ENCODE measurements at places on chromosomes 6 and 20.

GRCh38 chr6:144397141-144397540 lies 112.0 kb downstream of the UTRN start:
- no peak for DNase-seq

DNA sequence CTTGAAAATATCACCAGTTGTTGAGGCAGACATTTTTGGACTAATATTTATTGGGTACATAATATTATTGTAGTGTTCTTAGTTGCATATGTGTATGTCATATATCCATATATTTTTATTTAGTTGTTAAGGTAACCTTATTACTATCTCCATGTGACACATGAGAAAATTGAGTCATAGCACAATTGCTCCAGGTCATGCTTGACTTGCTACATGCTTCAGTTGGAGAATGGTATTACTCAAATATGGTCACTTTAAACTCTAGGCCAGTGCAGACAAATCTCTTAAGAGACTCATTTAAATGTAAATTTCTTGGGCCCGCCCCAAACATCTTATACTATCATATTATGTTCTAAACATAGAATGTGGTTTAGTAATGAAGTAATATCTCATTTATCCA lies 246.1 kb downstream of the RIMS1 start:
- no peak for DNase-seq

GRCh38 chr6:568954-569523 lies 87.9 kb downstream of the HUS1B start:
- no peak for DNase-seq

DNA sequence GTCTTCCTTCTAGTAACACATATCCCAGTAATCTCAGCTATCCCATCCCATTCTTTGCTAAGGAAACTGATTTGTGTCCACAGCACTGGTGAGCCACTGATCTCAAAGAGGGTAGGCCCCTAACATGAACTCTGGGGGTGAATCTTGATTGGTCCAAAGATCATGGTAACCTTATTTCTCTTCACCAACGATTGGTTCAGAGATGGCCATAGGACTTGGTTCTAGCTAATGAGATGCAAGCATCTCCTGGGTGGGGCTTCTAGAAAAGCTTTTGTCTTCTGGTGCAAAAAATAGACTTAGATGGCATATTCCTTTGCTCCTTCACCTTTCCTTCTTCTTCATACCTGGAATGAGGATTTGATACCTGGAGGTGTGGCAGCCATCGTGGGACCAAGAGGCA lies 43.8 kb upstream of the SIRPA start:
- DNase-seq = no peak

DNA sequence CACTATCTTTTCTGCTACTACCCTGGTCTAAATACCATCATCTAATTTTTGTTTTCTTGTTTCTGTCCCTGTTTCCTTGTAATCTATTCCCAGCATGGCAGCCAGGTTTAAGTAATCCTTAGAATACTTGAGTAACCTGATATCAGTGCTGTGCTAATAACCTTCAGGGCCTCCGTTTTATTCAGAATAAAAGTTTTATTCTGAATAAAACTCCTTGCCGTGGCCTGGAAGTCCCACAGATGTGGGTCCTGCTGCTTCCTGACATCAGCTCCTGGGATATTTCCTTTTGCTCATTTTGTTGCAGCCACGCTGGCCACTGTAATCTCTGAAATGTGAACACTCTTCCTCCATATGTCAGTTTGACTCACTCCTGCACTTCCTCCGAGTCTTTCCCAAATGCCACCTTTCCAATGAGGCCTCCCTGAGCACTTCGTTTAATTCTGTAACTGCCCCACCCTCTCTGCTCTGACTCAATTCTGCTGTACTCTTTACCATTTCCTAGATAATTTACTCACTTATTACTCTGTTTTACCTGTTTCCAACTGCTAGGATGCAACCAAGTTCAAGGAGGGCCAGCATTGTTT lies 114.0 kb upstream of the FOXA2 start:
- DNase-seq = no peak

GRCh38 chr6:168834801-168835200 lies 393.8 kb downstream of the SMOC2 start:
- no peak for DNase-seq

GRCh38 chr20:19205981-19206396 lies 6.5 kb upstream of the SLC24A3 start:
- DNase-seq = peak; percentile 18

DNA sequence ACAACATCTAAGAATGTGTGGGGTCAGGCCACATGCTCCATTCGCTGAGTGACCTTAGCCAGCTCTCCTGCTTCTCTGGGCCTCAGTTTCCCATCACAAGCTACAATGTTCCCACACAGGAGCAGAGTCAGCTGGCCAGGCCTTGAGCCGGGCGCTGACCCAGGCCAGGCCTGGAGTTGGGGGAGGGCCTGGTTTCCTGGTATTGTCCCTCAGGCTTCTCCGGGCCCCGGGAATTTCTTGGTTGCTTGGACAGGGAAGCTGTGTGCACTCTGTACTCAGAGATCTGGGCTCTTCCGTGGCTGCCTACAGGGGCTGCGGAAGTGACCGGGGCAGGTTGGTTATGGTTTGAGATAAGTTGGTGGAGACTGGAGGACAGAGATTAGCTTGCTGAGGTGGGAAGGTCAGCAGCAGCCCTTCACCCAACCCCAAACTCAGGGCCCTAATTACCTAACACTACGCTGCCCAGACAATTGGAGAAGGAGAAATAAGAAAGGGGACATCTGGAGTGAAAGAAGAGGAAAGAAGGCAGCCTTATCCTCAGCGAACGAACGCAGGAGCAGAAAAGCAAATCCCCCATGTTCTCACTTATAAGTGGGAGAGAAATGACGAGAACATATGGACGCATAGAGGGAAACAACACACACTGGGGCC lies 6.2 kb downstream of the TGM2 start:
- DNase-seq = no peak

- DNase-seq = no peak
Observed at GRCh38 chr20:15922556-15922955, 650.7 kb downstream of the KIF16B start.

GRCh38 chr6:165843121-165843520 lies 180.1 kb upstream of the PDE10A start:
- no peak for DNase-seq

DNA sequence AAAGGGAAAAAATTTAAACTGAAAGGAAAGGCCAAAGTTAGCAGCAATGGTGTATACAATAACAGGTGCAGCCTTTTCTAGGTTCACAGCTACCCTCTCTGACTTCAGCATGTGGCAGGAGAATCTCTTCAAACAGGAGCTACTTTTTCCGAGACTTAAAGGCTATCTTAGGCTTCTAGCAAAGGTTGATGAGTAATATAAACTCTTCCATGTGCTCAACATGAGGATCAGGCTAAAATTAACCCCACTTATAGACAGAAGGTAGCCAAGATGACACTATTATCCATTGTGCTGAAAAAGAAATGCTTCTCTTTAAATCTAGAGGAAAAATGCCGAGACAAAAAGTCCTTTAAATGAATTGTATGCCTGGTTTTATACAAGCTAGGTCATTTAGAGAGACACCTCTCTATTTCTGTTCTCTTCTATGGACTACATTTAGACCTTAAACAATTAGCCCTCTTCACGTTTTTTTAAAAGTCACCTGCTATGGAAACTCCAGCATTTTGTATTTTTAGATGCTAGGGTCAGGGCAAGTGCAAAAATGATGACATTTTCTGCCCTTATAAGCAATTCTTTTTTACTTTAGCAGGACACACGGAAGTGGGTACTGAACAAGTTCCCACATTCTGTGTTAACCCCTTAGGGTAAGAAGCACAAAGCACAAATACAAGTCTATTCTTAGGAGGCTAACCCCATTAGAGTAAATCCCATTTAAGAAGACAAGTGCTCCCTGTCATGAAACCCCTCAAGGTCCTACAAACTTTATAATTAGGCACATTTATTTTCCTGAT lies 216.8 kb upstream of the CITED2 start:
- no peak for DNase-seq

GRCh38 chr6:43508481-43509141 lies 1.5 kb downstream of the LRRC73 start:
- no peak for DNase-seq

- no peak for DNase-seq
Observed at GRCh38 chr6:109762769-109763441, 71.8 kb downstream of the FIG4 start.

- DNase-seq = no peak
Observed at GRCh38 chr6:83854001-83854501, 891 bp downstream of the RIPPLY2 start.

DNA sequence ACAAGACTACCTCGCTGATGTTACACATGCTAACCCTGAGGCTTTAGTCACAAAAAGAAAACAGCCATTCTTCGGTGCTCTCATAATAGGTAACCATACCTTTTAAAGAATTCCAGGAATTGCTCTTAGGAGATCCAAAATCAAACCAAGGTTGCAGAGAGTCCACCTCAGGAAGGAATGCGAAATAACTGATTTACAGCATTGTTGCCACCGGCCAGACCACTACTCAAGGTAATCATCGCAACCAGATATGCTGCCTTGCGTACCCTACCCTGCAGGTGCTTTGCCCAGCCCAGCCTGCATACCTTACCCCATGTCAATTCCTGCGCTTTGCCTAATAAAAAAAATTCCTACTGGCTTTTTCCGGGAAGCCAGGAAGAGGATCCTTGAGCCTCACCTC lies 27.0 kb downstream of the NUP153 start:
- DNase-seq = no peak

GRCh38 chr6:84517741-84518530 lies 246.5 kb downstream of the TBX18 start:
- no peak for DNase-seq

- DNase-seq = no peak
Observed at GRCh38 chr20:10271494-10272219, 53.0 kb downstream of the SNAP25 start.

GRCh38 chr20:34322267-34323105 lies 19.3 kb upstream of the AHCY start:
- no peak for DNase-seq

GRCh38 chr6:3701631-3702030 lies 49.9 kb downstream of the PXDC1 start:
- no peak for DNase-seq

- DNase-seq = no peak
Observed at GRCh38 chr6:40280231-40280630, 306.9 kb downstream of the LRFN2 start.

- DNase-seq = no peak
Observed at GRCh38 chr20:22312744-22313346, 271.5 kb downstream of the FOXA2 start.

DNA sequence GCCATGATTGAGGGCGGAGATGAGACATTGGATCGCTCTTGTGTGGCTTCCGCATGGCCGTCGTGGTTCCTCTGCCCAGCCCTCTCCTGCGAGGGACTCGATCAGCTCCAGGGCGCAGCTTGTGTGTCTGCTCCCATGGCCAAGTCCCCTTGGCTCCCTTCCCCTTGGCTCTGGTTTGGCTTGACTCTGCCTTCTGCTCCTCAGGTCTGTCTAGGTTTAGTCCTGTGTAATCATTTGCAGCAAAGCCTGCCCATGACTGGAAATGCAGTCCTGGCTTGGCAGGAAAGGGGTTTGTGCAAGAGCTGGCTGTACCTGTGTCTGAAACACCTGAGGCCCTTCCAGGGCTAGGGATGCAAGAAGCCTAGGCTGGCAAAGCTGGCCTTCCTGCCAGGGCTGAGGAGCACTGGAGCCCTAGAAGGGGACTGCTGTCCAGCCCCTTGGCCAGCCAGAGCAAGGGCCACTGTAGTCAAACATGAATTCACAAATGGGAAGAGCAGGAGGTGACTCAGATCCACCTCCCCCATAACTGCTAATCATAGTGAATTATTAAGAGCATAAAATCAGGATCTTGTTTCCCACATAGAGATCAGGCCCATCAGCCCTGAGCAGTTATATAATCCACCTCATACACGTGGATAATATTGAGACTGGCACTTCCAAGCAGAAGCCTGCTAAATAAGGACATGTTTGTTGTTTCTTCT lies 196.8 kb downstream of the FARS2 start:
- DNase-seq = no peak

DNA sequence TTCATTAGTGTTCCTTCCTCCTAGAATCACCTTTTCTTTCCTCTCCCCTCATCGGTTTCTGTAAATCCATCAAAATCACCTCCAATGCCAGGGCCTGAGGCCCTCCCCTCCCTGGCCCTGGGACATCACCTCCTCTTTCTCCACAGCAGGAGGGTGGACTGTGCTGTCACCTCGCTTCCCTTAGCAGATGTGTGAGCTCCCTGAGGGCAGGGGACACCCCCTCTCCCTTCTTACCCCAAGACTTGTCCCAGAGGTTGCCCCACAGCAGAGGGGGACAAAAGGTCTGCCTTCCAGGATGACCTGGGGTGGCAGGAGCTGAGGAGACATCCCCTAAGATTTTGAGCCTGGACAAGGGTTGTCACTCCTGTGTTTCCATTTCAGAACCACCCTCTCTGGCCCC lies 5.9 kb downstream of the ULBP1 start:
- DNase-seq = no peak

DNA sequence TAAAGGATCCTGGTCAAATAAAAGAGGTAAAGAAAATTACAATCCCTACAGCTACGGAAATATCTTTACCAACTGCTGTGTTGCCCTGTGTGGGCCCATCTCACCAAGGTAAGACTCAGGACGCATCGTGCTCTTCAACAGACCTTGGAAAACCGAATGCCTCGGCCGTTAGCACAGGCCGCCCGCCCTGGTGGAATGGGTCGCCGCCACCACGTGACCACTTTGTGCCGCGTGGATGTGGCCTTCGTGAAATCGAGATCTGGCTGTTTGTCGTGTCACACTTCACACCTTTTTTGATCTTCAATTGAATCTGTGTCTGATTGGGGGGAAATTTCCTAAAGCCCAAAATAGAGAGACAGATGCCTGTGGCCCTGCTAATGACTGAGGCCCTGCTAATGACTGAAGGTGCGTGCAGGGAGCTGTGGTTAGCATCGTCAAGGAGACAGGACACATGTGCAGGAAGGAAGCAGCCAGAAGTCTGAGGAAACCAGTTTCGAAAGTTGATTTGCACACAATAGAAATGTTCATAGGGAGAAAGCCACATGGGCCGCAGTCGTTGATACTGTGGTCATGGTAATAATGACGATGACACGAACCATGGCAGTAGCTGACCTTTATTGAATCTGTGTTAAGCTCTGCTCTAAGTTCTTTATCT lies 175.7 kb upstream of the SNX9 start:
- DNase-seq = no peak

DNA sequence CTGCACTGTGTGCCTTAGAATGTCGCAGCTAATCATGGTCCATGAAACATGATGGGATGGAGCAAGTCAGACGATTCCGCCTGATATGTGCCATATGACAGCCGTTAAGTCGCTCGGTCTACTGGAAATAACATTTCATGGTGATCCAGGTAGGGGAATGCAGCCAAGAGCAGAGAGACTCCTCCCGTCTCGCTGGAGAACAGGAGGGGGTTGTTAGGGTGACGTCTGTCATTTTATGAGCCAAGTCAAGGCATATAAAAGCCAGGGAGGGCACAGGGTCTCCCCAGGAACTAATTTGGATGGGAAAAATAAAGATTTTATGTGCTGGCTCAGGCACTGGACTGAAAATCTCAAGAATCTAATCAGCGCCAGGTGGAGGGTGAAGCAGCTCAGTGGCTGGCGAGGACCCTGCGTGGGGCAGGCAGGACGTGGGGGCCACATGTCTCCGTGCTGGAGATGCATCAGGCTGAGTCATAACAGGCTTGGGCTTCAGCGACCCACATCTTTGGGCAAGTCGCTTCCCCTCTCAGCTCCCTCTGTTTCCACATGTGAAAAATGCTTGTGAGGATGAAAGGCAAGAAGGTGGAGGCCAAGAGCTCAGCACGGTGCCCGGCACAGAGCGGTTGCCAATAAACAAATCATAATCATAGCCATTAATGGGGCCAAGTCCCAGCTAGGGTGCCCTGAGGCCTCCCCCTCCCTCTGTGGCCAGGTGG lies 234.6 kb downstream of the ANKRD60 start:
- DNase-seq = no peak

- DNase-seq = peak; percentile 57
Observed at GRCh38 chr6:28863604-28864325, 60.0 kb downstream of the TRIM27 start.

All from T-helper 9 cell (primary cell).